Naive B cell (primary cell): ENCODE measurements at places on chromosomes 7 and 10.

DNA sequence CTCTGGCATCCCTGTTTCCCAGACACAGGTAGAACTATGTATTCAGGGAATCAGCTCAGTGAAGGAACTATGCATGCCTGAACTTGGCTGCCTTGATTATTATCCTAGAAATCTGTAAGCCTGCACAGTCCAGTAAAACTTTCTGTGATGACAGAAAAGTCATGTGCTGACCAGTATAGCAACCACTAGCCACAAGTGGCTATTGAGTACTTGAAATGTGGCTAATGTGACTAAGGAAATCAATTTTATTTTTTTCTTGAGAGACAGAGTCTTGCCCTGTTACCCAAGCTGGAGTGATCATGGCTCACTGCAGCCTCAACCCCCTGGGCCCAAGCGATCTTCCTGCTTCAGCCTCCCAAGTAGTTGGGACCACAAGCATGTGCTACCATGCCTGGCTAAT lies 3.5 kb downstream of the EXOSC1 start:
- no peak for DNase-seq

DNA sequence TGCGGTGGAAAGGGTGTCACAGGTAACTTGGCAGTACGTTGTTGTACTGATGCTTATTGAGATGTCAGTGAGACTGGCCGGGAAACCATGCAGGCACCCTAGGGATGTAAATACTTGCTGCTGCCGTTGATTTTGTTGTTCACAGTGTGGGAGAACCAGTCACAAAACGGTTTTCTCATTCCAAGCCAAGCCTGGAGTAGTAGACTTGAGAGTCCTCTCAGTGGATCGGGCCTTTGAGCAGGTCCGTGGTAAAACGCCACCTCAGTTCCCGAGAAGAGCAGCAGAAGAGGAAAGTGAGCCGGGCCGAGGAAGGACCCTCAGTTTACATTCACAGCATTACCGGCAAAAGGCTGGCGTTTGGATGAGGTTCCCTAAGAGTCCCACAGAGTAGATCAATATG lies 1.1 kb downstream of the JAKMIP3 start:
- no peak for DNase-seq

GRCh38 chr7:125427676-125428075 lies 498.1 kb upstream of the POT1 start:
- no peak for DNase-seq

GRCh38 chr10:110556969-110557601 lies 10.4 kb upstream of the SMC3 start:
- peak; percentile 56 for DNase-seq

DNA sequence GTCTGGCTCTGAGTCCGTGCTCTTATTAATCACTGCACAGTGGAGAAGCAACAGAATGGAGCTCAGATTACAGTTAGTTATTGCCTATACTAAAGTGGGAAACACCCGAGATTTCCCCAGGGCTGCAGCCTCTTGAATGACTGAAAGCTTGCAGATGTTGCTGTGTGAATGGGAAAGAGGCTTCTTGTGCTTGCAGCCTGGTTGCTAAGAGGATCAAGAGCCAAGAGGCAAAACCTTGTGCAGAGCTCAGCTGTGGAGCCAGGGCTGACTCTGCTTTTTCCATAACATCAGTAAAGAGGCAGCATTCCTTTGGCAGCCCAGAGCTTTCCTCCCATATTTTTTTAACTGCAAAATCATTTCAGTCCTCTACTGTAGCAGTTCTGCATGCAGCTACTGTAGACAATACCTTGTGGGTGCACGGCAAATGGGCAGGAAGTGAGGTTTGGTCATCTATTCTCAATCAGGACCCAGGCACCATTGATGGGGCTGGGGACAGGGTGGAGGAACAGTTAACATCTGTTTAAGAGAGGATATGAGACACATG lies 86.5 kb downstream of the RALA start:
- DNase-seq: no peak

DNA sequence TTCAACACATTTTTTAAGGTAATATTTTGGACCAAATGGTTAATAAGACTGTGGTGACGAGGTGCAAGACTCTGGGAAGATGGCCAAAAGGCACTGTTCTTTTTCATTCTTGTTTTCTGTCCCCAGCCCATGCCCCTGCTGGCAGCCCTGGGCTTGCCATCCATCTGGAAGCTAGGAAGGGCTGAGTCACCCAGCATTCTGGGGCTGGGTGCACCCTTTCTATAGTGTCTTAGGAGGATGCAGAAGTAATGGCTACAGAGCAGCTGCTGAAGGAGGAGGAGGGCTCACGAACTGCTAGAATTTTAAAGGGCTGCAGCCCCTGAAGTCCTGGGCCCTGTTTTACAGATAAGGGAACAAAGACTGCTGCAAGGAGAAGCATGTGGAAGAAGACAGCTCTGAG lies 42.8 kb upstream of the ZNF32 start:
- no peak for DNase-seq
